ENCODE measurements at places on chromosomes 12 and 14.

DNA sequence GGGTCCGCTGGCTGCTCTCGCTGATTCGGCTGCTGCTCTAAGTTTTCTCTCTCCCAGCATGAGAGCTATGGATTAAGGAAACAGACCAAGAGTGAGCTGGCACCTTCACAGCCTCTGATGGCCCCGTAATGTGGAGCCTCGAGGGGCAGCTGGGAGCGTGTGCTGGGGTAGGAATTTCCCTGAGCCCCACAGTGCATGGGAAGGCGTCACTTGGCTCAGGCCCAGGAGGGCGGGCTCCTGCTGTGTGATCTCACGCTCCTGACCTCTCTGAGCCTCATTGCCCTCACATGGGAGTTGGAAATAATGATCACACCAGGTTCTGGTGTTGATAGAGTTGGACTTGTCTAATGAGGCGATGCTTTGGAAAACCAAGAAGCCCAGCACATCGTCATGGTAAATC is 238.6 kb upstream of the CRY1 start:
- DNase-seq = no peak

DNA sequence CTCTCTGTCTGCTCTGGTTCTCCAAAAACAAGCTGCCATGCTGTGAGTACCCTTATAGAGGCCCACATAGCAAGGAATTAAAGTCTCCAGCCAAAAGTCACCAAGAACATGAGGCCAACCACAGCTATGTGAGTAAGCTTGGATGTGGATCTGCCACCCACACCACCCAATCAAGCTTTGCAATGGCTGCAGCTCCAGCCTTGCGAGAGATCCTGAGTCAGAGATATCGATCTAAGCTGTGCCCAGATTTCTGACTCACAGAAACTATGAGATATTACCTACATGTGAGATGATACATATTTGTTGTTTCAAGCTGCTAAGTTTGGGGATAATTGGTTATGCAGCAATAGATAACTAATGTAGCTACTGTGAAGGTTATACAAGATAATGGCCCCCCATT is 15.5 kb upstream of the TMEM233 start:
- no peak for DNase-seq

DNA sequence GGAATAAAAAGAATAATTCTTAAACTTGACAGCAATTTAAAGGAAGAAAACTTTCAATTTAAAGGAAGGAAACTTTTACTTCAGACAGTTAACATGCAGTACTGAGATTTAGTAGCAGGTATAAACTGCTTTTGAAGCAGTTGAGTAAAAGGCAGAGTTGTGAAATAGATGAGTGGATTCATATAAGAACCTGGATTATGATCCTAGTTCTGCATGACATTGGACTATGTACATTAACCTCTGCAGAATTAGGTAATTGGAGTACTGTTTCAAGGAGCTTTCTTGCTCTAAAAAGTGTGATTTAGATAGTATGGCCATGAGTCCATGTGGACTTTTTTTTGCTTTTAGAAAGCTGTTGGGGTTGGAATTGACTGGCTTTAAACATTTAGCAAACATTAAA is 29.7 kb downstream of the ATP2A2 start:
- DNase-seq = no peak

DNA sequence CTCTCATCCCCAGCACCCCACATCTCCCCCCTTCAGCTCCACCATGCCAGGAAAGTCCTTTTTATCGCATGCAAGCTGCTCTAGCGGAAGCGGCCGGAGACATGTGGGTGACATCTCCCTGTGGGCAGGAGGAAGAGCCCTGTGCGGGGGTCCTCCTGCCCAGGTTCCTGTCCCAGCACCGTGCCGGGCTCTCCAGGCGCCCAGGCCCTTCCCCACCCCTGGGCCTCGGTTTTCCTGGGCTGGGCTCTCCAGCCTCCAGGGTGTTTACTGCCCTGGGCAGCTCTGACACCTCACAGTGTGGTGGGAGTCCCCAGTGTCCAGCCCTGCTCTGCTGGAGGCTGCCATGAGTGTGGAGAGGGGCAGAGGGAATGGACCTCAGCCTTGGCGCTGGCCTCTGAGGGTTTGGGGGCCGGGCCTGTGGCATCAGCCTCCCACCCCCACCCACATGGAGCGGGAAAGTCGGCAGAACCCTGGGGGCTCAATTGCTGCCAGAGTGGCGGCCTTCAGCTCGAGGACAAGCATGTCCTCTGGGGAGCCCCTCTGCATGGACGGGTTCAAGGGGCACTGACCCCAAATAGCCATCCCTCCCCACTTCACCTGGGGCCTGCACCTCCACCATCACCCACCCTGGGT is 16.9 kb downstream of the ASPG start:
- DNase-seq = no peak

GRCh38 chr12:91620992-91621391 is 438.4 kb upstream of the DCN start:
- peak; percentile 36 for DNase-seq

DNA sequence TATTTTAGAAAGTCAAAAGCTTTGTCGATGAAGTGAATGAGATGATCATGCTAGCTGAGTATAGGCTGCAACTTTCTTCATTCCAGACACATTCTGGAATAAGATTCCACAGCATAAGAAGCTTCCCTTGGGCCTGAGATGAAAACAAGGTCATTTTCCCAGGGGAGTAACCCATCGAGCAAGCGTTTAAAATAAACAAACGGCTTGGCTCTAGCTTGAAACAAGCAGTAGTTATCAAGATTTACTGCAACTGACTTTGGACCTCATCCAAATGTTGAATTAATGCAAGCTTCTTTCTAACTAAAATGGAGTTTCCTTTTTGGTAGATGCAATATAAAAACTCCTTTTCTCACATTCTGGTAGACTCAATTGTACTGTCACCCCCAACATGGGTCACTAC is 23.0 kb downstream of the KCNJ8 start:
- DNase-seq = no peak

- no peak for DNase-seq
Observed at GRCh38 chr12:130280231-130280630, 57.5 kb upstream of the PIWIL1 start.

DNA sequence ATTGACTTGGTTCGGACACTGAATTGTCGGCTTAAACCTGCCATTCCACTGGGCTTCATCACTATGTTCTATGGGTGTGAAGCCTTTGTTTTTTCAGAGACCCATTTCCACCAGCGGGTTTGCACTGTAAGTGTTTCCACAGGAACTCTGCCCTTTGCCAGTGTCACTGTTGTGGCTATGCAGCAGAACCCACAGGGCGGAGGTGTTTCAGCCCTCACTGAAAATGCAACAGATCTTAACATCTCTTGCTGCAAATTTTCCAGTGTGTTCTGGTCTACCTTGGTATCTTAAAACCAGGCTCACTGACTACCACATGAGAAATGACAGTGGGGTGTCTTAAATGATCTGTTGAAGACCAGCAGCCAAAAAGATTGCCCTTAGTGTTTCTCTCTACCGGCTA is 21.1 kb downstream of the PRKCH start:
- DNase-seq = no peak

DNA sequence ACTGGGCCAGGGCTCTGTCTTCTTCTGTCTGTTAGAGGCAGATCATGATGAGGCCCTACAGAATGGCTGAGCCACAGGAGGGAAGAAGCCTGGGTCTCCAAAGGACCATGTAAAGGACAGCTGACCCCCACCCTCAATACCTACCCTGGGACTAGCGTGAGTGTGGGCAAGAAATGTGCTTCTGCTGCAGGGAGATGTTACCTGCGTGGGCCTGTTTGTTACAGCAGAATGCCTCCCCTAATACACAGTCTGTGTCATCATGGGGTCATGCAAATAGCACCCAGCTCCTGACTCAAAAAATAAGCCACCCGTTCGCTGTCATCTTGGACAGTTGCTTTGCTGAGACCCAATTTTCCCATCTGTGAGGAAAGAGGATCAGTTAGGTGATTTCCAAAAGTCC is 90.6 kb downstream of the CALM1 start:
- no peak for DNase-seq

GRCh38 chr12:132206046-132206434 is 61.8 kb downstream of the NOC4L start:
- DNase-seq = no peak

GRCh38 chr12:54549774-54550451 is 512 bp downstream of the PDE1B start:
- DNase-seq = no peak

- peak; percentile 18 for DNase-seq
Observed at GRCh38 chr14:95452176-95452892, 64.1 kb downstream of the SYNE3 start.

DNA sequence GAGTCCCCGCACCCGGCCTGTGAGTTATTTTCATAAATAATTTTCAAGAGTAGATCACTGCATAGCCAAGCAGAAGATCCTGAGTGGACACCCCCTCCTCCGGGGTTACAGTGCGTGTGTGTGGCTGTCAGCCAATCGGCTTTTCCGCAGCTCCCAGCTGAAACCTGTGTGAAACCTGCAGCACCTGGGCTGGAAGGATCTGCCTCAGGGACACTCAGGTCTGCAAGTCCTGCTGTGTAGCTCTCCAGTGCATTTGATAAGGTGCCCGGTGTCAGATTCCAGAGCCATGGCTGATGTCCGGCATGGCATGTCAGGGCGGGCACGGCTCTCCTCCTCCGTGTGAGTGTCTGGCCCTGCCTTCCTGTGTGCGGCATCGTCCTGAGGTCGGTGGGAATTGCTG is 124.8 kb downstream of the GLT1D1 start:
- no peak for DNase-seq

GRCh38 chr12:109927622-109928021 is 27.5 kb downstream of the TCHP start:
- DNase-seq = peak; percentile 47

DNA sequence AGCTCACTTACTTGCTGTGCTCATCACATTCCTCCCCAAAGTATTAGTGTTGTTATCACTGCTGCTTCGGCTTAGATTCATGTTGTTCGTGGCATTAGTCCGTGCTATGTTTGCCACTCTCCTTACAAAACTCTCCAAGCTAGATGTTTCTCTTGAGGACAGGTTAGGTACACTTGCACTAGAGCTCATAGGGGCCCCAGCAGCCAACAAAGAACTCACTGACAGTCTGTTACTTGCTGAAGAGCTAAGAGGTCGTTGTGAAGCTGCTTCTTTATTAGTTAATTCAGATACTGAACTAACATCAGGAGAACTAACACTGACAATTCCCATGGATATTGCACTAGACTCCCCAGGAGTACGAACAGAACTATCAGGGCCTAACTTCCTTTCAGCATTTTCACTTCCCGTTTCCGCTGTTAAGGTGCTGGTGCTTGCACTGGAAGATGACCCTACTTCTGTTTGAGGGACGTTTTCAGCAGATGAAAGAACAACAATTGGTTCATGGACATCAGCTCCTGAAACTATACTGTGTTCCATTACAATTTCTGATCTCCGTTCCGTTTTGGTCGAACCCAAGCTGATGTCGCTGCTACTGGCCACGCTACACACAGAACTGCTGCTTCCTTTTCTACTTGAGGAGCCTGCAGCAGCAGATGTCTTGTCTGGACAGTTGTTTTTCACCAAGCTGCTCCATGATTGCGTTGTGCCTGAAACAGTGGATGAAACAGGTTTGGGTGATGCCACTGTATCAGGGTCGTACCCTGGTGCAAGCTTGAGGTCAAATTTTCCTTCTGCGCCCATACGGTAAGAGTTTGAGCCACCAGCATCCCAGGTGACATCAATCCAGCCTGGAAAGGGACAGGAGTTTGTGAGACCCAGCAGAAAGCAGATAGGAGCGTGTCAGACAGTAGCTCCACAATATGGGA is 78.7 kb downstream of the HECTD1 start:
- DNase-seq = no peak

- no peak for DNase-seq
Observed at GRCh38 chr14:92589213-92589852, 75.8 kb downstream of the RIN3 start.

- peak; percentile 27 for DNase-seq
Observed at GRCh38 chr14:61515436-61516117, 179.7 kb upstream of the HIF1A start.

- peak; percentile 82 for DNase-seq
Observed at GRCh38 chr12:123908884-123909725, 63.5 kb downstream of the CCDC92 start.

DNA sequence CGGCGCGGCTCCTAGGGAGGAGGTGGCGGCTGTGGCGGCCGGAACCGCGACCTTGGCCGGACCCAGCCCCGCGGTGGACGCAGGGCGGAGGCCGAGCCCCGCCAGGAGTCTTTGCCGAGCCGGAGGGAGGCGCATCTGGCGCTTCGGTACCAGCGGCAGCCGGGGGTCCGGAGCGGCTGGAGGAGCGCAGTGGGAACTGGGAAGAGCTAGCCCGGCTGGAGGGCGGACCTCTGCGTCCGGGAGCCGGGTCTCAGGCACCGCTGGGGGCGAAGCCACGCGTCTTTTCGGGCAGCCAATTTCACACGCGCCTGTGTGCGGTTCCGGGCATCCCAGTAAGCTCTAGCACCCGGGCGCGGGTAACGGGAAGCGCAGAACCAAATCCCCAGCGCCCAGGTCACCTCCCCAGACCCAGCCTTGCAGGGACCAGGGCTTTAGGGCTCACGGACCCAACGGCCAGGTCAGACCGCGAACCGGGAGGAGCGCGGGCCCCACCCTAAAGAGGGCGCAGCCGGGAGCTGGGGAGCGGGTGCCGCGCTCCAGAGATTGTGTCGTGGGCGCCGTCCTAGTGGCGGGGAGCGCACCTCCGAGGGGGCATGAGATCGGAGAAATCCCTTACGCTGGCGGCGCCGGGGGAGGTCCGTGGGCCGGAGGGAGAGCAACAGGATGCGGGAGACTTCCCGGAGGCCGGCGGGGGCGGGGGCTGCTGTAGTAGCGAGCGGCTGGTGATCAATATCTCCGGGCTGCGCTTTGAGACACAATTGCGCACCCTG is 89.4 kb downstream of the GALNT8 start:
- DNase-seq = peak; percentile 65

DNA sequence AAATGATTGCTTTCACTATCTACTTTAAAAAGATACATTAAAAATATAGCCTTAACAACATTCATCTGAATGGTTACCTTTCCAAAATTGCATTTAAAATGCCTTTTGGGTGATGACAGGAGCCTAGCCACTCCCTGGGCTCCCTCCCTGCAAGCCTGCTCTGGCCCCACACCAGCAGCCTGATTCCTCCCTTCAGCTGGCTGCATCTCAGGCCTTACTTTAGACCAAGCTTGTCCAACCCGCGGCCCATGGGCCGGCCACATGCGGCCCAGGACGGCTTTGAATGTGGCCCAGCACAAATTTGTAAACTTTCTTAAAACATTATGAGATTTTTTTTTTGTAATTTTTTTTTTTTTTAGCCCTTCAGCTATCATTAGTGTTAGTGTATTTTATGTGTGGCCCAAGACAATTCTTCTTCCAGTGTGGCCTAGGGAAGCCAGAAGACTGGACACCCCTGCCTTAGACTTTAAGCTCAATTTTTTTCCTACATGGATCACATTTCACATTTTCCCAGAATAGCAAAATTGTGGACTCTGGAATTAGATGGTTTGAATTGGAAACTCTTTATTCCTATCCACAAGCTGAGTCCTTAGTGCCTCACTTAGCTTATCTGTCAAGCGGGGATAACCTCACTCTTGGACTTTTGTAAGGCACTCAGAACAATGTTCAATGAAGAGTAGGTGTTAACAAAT is 124.4 kb downstream of the MYRFL start:
- no peak for DNase-seq

- DNase-seq = no peak
Observed at GRCh38 chr12:62640910-62641448, 174.4 kb downstream of the MON2 start.

Measured in SK-N-DZ (cell line).